B cell (primary cell): ENCODE measurements at places on chromosomes 3 and 15.

- H3K4me1 ChIP-seq, result peaks cover 13% of the 10 kb centered on the region
- no peak overlapping the region for H3K4me3 ChIP-seq
- peaks cover 12% of the 10 kb centered on the region for H3K27me3 ChIP-seq
Measured at GRCh38 chr3:188948281-188948996, 223.3 kb upstream of the TPRG1 start.

DNA sequence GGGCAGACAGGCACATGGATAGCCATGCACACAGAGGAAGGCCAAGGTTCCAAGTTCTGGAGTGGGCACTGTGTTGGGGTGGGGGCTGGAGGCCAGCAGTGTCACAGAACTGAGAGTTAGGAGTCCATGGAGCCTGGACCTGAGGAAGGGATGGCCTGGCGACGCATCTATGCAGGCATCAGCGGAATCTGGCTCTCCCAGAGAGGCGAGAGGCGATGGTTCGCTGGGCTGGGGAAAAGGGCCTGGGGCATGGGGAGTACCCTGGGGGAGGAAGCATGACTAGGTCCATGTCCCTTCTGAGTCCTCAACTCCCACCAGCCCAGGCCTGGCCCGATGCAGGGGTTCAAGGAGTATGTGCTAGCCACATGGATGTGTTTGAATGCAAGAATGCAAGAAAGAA lies 192.8 kb upstream of the LINGO1 start:
- no peaks in the 10 kb centered on the region for H3K4me1 ChIP-seq
- no peak overlapping the region for H3K27ac ChIP-seq
- H3K27me3 ChIP-seq, result peaks cover 21% of the 10 kb centered on the region
- H3K4me3 ChIP-seq, result no peak overlapping the region
- DNase-seq, result no peak

DNA sequence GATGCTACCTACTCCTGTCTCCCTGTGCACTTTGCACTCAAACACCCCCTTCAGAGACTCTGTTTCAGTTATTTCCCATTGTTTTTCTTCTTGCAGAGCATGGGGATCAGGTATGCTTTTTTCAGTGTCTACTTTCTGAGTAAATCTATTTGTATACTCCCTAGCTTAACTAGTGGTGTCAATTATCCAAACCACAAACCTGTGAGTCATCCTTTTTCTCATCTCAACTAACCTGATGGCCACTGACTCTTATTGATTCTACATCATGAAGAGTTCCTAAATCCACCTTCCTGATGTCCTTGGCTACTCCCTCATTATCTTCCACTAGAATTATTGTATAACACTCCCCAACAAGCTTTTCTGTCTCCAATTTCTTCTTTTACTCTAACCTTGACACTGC lies 68.0 kb downstream of the DIPK2A start:
- no peak for DNase-seq
- no peak overlapping the region for H3K27ac ChIP-seq
- H3K4me3 ChIP-seq, result no peak overlapping the region
- no peaks in the 10 kb centered on the region for H3K27me3 ChIP-seq
- H3K36me3 ChIP-seq, result no peaks in the 10 kb centered on the region

GRCh38 chr15:82571722-82572222 lies 31.5 kb upstream of the RPS17 start:
- H3K36me3 ChIP-seq, result no peaks in the 10 kb centered on the region
- H3K27ac ChIP-seq, result no peak overlapping the region
- no peaks in the 10 kb centered on the region for H3K4me1 ChIP-seq
- H3K4me3 ChIP-seq, result no peak overlapping the region

- DNase-seq, result peak; percentile 36
- no peak overlapping the region for H3K4me3 ChIP-seq
- no peaks in the 10 kb centered on the region for H3K27me3 ChIP-seq
- peaks cover 5% of the 10 kb centered on the region for H3K36me3 ChIP-seq
- H3K27ac ChIP-seq, result no peak overlapping the region
- H3K4me1 ChIP-seq, result peaks cover 78% of the 10 kb centered on the region
Measured at GRCh38 chr3:136186344-136186743, 9.8 kb downstream of the MSL2 start.

GRCh38 chr3:80395023-80395422 lies 627.2 kb upstream of the ROBO1 start:
- no peak for DNase-seq
- H3K27me3 ChIP-seq, result no peaks in the 10 kb centered on the region
- H3K4me3 ChIP-seq, result no peak overlapping the region
- H3K27ac ChIP-seq, result no peak overlapping the region
- no peaks in the 10 kb centered on the region for H3K4me1 ChIP-seq
- no peaks in the 10 kb centered on the region for H3K36me3 ChIP-seq

DNA sequence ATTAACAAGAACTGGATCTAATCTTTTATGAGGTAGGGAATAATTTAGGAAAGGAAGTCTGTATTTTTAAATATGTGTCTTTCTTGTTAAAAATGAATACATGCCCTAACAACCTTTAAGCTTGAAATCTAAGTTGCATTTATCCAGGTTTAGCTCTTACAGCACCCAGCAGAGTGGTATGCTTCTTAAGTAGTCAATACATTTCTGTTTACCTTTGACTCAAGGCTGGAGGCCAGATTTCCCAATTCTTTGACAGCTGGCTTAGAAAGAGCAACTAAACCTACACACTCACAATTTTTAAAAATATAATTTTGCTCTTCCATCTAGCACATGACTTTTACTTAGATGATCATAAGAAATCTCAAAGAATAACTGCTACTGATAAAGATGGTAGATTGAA lies 148.9 kb downstream of the DPH6 start:
- no peak overlapping the region for H3K27ac ChIP-seq
- H3K36me3 ChIP-seq, result no peaks in the 10 kb centered on the region
- no peak for DNase-seq
- no peak overlapping the region for H3K4me3 ChIP-seq
